ENCODE measurements at places on chromosomes 3 and 15.

DNA sequence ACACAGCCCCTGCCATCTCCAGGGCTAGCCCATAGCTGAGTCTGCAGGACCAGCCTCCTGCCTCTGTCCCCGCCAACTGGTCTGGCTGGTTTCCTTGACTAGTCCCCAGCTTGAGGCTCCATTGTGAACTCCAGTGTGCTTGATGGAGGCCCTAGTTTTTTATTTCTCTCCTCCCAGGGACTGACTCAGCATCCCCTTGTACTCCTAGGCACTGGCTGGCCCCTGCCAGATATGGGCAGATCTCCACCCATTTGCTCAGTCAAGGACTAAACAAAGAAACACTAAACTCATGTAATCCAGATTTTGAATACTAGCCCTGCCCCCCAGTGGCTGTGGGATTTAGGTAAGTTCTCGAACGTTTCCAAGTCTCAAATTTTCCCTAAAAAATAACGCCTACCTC, 415.4 kb upstream of the RORA start:
- DNase-seq, result no peak

DNA sequence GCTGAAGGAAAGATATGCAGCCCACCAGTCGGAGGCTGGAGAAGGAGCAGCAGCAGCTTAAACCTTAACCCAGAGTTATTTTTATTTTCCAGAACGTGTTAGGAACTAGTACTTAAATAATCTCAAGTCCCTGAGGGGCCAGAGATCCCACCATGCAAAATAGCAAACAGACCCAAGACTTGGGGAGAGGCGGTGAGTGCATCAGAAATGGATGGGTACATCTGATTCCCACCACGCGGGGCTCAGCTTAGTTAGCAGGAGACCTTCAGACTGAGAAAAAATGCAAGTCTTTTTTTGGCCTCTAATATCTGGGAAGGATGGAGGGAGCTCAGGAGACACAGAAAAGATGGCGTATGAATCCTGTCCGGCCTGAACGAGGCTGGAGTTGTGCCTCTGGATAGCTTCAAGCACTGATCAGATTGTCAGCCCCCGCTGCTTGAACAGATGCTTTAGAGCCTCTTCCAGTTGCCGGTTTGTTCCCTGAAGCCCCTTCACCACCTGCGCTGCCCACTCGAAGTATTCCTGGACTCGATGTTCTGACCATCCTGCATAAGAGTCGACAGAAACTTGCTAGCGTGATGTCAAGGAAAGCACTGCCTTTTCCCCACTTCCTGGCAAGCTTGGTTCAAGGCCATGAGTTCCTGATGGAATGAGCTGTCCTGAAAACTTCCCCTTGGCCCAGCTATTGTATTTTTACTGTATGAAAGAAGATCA, 1.3 kb downstream of the HDDC3 start:
- no peak for DNase-seq

GRCh38 chr15:71512682-71513006, 297.7 kb upstream of the NR2E3 start:
- DNase-seq, result no peak

DNA sequence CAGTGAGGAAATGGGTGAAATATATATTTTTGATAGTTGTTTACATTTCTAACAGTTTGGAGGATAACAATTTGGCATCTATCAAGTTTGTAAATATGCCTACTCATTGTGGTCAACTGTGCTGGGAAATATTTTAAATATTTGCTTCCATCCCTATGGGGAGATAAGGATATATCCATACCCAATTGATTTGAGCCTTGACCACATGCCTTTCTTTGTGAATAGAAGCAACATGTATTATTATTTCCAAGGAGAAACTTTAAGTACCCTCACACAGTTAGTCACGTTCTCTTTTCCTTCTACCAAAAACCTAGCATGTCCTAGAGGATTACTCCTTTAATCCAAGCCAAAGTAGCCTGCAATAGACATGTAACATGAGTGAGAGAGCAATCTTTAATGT, 245.4 kb upstream of the CBLB start:
- DNase-seq, result no peak

GRCh38 chr3:104909198-104909597, 457.5 kb upstream of the ALCAM start:
- DNase-seq, result peak; percentile 97

DNA sequence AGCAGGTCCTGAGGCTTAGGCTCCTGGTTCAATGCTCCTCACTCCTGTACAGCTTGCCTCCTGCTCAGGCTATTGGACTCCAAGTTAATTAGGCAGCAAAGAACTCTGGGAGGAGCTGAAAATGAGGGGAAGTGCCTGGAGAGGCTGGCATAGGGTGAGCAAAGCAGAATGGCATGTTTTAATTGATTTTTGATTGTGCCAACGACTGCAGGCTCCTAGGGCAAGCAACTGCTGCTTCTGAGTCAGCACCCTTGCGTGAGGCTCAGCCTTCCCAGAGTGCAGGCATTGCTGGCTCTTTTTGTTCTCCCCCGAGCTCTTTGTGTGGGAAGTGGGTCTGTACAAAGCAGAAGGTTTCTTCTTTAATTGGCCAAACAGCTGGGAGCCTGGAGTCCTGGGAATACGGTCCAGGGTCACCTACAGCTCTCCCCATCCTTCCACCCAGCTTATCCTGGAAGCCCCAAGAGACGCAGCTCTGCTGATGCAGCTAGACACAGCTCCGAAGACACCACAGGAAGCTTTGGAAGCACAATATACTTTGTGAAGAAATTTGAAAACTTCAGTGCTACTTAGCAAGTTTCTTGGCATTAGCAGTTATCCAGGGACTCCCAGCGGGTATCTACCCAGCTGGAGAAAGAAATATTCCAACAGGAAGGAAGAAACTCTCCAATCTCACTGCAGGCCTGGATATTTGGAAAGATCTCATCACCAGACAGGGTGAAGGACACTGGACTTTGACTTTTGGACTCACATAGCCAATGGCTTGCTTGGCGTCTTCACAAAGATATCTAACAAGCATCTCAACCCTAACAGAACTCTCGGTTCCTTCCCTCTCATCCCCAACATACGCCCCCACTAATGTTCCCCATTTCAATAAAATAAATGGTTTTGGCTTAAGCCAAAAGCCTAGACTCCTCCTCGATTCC, 76.8 kb downstream of the BDH1 start:
- peak; percentile 40 for DNase-seq

- DNase-seq, result no peak
Measured at GRCh38 chr15:89759835-89760234, 8.8 kb upstream of the MESP1 start.

GRCh38 chr15:77510066-77511057, 89.7 kb downstream of the HMG20A start:
- DNase-seq, result peak; percentile 68

DNA sequence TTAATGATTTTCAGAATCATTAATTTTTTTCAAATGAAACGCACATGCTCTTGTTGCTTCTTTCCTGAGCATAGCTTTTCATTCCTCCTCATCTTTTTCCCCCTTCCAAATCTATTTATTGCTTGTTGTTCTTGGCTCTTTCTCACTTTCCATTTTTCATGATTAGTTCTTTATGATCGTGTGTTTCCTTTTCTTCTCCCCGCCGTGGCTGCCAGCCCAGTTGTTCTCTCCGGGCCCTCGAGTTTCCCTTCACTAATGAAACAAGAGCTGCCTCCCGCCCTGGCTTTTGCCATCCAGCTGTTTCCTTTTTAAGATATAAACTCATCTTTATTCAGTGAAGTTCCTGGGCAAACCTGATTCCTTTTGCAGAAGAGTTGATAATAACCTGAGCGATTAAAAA, 170.2 kb upstream of the NR2F2 start:
- no peak for DNase-seq

GRCh38 chr3:156170571-156170970, 50.2 kb downstream of the KCNAB1 start:
- no peak for DNase-seq

DNA sequence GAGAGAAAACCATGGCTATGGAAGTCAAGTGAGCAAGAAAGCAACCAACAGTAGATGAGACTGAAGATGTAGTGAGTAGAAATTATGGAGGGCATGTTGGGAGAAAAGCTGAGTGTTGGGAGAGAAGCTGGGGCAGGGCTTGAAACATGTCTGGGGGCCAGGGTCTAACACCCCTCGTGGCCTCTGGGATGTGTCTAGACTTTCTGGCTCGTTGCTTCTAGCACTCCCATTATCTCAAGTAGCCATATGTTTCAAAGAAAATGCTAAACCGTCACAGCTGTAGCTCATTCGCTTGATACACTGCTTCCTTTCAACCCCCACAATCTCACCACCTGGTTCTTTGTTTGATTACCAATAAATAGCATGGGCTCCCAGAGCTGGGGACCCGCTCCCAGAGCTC, 83.8 kb upstream of the BCHE start:
- peak; percentile 21 for DNase-seq

- DNase-seq, result no peak
Measured at GRCh38 chr3:127329631-127330285, 41.9 kb upstream of the PRR20G start.

DNA sequence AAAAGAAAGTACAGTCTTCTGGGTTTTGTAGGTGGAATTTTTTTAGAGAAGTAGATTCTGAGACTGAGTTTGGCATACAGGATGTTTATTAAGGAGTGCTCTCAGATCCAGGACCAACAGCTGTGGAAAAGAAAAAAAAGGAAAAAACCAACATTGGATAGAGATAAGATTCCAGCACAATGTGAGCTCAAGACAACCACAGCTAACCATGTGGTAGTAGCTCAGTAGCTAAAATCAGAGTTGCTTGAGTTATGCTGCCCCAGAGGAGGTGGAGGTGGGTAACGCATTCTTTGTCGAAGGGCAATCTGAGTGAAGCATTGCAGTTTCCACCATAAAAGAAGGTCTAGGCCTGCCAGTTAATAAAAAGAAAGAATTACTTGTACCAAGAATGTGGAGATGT, 904.3 kb downstream of the NSUN3 start:
- no peak for DNase-seq

- no peak for DNase-seq
Measured at GRCh38 chr15:70025413-70026296, 72.1 kb downstream of the TLE3 start.

DNA sequence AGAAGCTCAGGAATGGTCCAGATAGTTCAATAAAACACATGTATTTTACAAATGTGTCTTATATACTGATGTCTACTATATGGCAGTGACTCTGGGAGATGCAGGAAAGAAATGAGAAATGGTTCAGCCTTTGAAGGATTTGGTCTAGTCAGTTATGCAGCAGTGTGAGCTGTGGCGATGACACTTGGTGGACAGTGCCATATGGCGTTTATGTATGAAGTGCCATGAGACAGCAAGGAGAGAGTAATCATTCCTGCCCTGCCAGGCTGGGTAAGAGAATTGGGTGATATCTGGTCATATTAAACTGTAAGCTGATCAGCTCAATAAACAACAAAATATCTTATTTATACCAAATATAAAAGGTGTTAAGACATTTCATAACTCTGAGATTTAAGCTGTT, 47.6 kb upstream of the ANP32A start:
- DNase-seq, result no peak

GRCh38 chr3:181626036-181626435, 85.7 kb upstream of the SOX2 start:
- DNase-seq, result no peak

- peak; percentile 12 for DNase-seq
Measured at GRCh38 chr3:166444336-166444735, 607.1 kb upstream of the BCHE start.

DNA sequence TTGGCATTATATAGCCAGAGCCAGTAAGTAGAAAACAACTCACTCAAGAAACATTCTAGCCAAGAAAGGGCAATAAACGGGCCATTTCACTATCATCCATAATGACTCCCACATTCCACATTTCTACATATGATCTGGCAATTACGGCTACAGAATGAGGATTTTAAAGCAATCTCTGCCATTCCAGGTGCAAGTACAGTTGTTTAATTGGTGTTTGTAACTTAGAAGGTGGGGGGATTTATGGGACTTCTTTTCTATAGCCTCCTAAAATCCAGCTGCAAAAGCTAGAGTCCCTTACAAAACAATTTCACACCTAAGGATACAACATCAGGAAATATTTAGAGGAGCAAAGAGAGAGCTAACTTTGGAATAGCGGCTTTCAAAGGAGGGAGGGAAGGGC, 295.4 kb upstream of the RORA start:
- no peak for DNase-seq

GRCh38 chr15:28018291-28019044, 80.6 kb downstream of the OCA2 start:
- DNase-seq, result no peak

GRCh38 chr3:72445827-72446217, 402.4 kb downstream of the SHQ1 start:
- DNase-seq, result no peak

GRCh38 chr3:21435871-21436270, 315.1 kb downstream of the ZNF385D start:
- DNase-seq, result no peak

DNA sequence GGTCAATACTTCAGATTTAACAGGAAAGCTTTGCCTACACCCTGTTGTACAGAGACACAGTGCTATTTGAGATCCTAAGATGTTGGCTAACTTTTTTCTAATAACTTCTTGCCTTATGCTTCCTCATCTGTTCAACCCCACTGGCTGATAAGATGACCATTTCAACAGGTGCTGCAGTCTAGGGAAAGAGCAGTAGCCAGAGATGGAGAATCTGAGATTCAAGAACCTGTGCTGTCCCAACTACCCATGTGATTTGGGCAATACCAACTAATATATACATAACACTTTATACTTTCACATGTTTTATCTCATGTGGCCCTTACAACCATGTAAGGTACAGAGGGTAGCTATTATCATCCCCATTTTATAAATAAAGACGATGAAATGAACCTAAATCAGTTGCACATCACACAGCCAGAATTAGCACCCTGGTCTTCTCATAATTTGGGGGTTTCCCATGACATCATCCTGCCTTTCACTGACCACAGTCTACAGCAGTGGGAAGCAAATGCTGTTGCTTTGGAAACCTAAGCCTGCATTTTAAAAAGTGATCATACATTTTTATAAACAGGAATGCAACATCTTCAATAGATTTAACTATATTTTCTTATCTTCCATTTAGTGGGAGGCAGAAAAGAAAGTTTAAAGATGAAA, 9.7 kb downstream of the TTC23 start:
- DNase-seq, result no peak

- no peak for DNase-seq
Measured at GRCh38 chr15:77369168-77369567, 50.7 kb downstream of the PEAK1 start.

- DNase-seq, result no peak
Measured at GRCh38 chr15:96914081-96914480, 583.6 kb downstream of the NR2F2 start.

DNA sequence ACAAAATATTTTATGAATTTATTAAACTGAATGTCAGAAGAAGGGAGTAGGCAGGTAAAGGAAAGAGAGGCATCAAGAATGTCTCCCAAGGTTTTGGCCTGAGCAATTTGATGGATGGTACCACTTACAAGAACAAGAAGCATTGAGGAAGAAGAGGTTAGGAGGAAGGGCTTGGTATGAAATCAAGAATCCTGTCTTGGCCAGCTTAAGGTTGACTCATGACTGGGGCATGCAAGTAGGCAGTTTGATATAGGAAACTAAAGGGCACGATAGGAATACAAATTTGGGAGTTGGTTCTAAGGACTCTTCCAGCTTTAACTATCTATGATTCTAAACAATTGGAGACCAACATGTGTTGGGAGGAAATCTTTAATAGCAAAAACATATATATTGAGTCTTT, 79.1 kb downstream of the NTRK3 start:
- no peak for DNase-seq

- no peak for DNase-seq
Measured at GRCh38 chr15:88014454-88015160, 241.9 kb downstream of the NTRK3 start.
